ENCODE measurements at places on chromosomes 6 and 20. TPM values are rescaled to one million over a fixed set of nuclear protein-coding genes. Genes with fewer than 3 reads are reported as not detected.

The LBP gene
- not detected for total RNA-seq

GRCh38 chr6:130027948-130028347 lies 9.6 kb downstream of the L3MBTL3 start:
- no peak for DNase-seq

The FAM83B gene
- 2.7 TPM for total RNA-seq

DNA sequence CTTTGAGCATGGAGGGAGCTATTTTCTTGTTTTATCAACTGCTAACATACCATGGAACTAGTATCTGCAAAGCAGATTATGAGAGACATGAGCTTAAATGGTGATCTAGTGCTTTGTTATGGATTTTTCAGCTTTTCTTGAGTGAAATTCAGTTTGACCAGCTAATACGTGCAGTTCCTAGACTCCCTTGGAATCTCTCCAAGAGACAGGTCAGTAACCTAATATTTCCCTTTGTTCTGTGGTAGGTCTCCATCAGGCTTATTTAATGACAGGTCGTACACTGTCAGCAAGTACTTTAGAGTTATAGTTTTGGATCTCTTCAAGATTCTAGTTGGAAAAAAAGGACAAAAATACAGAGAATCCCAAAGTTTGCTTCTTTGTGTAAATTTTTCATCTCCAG lies 43.9 kb downstream of the HDAC2 start:
- DNase-seq: no peak

The PNLDC1 gene
- total RNA-seq: 0.21 TPM

The IMPG1 gene
- total RNA-seq: 0.06 TPM

- no peak for DNase-seq
These were observed 115.7 kb upstream of the RALGAPA2 start for GRCh38 chr20:20827992-20828597.

DNA sequence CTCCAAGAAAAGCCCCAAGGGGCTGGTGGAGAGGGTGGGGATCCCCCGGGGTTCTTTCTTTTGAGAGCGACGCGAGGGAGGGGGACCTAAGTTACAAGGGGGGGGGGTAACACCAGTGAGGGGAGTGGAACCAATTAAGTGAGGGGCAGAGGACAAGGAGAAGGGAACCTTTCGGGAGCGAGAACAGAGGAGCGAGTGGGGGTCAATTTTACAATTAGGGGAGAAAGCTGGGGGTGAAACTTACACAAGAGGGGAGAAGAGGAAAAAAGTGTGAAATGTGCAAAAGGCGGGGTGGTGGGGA lies 548 bp downstream of the SALL4 start:
- no peak for DNase-seq

DNA sequence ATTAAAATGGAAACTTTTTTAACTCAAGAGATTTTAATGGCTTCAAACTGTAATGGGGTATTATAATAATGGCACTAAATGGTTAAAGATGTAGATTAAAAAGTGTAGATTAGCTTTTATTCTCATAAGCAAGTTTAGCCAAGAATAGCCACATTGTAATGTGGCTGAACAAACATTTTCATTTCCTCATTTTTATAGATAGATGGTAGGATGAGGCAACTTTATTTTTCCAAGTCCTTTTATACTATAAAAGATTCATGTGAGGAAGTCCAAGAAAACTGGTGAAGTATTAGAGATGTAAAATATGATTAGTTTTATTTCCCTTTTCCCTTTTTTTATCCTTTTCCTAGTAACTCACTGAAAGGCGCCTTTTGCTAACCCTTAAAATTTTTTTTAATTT lies 88.8 kb downstream of the ATRN start:
- DNase-seq: no peak

All from pancreas (tissue), 10 donors.